Stimulated activated CD8-positive, alpha-beta memory T cell treated with anti-CD3 and anti-CD28 coated beads, Interleukin-7, amount 100 ng/mL, for 1 hour (primary cell): ENCODE measurements at places on chromosomes 12 and 14.

DNA sequence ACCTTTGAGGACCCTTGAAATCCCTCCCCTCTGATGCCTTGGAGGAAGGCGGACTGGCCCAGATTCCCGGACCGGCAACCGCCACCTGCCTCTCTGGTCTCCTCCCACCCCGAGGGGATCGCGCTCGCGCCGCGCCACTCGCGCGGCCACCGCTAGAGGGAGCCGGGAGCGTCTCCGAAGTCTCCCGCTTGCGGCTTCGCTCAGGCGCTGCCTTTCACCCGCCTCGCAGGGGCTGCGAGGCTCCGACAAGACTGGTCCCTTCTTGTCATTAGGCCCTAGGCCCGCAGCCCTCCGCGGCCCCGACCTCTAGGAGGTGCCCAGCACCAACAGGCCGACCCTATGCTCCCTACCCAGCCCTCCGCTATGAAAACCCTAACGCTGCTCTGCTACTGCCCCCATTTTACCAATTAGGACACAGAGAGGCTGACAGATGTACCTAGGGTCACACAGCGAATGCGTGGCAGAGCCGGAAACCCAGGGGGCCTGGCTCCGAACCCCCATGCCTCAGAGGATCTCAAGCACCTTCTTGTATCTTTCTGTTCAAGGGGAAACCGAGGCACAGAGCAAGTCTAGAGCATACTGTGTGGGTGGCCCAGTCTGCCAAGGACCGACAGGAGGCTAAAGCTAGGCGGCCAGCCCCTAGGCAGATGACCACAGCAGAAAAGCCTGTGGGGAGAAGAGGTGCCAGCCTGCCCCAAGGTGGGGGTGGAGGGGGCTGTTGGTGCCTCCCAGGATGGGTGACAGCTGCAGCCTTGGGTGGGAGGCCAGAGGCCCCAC is 21.4 kb upstream of the VSX2 start:
- peak; percentile 66 for DNase-seq

- DNase-seq, result no peak
Observed at GRCh38 chr14:66056926-66057552, 429.1 kb upstream of the CCDC196 start.

GRCh38 chr12:3892631-3893030 is 19.4 kb upstream of the PARP11 start:
- no peak for DNase-seq

DNA sequence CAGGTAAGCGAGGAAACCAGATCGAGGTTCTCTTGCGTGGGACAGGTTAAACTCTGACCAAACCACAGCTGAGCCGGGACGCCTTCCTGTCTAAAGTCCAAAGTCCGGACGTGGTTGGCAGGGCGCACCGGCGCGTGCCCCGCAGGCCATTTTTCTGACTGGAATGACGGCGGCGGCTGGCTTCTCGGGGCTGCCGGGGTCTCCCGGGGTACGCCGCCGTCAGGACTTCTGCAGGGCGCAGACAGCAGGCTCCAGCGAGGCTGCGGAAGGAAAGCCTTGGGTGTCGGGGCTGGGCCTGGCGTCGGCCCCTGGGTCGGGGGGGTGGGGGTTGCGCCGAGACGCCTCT is 32.8 kb downstream of the MIA2 start:
- DNase-seq, result peak; percentile 6

GRCh38 chr12:46386877-46387629 is 14.5 kb upstream of the SLC38A2 start:
- no peak for DNase-seq

DNA sequence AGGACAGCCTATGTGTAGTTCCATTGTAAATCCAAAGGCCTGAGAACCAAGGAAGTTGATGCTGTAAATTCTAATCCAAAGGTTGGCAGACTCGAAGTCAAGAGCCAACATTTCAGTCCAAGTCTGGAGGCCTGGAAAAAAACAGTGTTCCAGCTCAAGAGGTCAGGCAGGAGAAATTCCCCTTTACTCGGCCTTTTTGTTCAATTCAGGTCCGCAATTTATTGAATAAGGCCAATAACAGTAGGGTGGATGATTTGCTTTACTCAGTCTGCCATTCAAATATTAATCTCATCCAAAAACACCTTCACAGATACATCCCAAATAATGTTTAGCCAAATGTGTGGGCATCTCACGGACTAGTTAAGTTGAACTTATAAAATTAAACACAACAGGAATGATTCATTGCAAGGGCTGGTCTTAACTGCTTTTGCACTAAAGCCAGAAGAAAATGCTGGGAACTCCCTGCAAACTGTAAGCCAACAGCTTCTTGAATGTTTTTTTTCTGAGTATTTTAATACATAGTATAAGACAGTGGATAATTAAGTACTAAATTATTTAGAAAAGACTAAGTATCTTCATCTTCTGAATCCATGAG is 197.4 kb upstream of the GARIN6 start:
- DNase-seq, result no peak

- DNase-seq, result no peak
Observed at GRCh38 chr14:76450476-76450875, 74.5 kb downstream of the ESRRB start.

DNA sequence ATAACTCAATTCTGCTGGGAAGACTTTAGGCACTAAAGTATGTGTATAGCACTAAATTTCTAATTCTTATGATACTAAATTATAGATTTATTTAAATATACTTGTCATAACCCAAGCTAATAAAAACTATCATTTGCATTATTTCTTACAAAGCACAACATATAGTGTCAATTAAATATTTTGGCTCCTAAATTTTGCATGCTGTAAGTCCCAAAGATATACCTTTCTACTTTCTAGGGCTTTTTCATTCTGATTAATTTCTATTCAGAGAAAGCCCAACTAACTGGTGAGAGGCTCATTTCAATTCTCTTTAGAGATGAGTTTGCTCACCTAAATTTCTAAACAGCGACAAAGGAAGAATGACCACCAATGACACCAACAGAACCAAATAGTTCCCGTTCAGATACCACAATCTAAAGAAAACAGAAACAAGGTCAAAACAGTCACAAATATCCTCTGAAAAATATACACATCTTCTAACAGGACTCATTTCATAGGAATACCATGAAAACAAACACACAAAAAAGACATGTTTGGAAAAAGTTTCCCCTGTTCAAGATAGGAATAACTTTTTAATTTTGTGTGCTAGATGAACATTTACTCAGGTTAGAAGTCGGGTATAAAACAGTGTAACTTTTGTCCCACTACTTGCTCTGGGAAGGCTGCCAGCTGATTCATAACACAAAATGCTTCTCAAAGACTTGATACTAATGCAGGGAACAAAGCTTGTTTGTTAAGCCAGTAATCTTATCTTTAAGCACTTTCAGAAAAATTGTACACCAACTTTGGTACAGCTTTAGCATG is 7.6 kb downstream of the SLC38A2 start:
- no peak for DNase-seq

GRCh38 chr14:101199028-101199770 is 295.7 kb upstream of the RTL1 start:
- DNase-seq, result no peak

GRCh38 chr12:109387425-109388166 is 39.9 kb downstream of the MYO1H start:
- DNase-seq, result no peak

- DNase-seq, result no peak
Observed at GRCh38 chr14:24116128-24116814, 1.5 kb upstream of the NRL start.

DNA sequence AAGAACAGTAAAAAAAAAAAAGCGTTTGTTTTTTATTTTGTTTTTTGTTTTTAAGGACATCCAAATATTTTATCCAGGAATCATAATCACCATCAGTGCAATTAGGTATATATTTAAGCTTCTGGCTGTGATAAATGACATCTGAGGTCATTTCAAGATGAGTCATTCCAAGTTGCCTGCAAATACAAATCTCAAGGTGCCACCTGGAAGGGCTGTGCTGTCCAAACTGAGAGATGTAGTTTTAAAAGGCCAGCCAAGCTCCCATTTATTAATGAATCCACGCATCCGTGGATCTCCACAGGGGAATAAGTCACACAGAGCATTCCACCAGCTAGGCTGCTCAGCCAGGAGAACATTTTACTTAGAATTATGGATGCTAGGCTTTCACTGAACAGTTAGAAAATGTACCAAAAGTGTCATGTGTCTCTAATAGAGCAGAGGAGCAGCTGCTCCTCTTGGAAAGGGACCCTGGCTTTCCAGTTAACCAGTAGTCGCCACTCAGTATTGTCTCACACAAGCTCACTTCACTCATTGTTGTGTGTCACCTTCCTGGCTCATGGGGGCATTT is 1151.4 kb upstream of the TMEM132C start:
- no peak for DNase-seq

DNA sequence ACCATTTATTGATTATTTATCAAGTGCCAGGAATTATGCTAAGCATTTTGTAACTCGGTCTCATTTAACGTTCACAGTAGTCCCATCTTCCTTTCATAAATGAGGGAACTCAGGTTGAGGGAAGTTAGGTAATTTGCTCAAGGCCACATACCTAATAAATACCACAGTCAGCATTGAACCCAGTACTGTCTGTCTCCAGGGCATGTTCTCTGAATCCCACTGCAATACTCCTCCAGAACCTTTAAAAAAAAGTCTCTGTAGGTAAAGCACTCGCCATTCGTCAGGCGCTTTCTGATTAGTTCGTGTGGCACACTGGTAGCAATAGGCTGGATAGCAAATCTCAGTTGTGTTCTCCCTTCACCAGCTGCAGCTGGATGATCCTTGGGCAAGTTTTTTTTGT is 14.3 kb downstream of the SLC17A8 start:
- no peak for DNase-seq
